Panc1 (cell line): ENCODE measurements at places on chromosomes 2 and 18.

DNA sequence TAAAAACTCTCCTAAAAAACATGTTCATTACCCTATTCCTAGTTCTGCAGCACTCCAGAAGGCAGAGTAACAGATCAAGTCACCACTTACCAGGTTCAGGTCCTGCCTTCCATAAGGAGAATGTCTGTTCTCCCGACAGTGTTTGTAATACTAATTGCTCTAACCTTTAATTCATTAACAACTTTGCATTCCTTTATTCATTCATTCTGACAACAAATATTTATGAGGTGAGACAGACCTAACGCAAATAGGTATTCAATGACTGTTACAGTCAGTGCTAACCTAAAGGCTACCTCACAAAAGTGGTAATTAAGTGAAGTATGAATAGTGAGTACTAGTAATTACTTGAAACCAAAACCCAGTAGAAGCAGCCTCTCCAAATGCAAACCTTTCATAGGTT is 224.0 kb downstream of the AFF3 start:
- no peak for DNase-seq

GRCh38 chr2:113795405-113795920 is 39.0 kb upstream of the SLC35F5 start:
- DNase-seq = no peak

- no peak for DNase-seq
These were observed at the start of gene ZBTB7C for GRCh38 chr18:48408727-48409590. ZBTB7C (minus strand) TSS chr18:48409383.

GRCh38 chr2:60353406-60353800 is 200.1 kb downstream of the BCL11A start:
- DNase-seq = no peak

- no peak for DNase-seq
These were observed 120.9 kb downstream of the CNTNAP5 start for GRCh38 chr2:124145982-124146381.

DNA sequence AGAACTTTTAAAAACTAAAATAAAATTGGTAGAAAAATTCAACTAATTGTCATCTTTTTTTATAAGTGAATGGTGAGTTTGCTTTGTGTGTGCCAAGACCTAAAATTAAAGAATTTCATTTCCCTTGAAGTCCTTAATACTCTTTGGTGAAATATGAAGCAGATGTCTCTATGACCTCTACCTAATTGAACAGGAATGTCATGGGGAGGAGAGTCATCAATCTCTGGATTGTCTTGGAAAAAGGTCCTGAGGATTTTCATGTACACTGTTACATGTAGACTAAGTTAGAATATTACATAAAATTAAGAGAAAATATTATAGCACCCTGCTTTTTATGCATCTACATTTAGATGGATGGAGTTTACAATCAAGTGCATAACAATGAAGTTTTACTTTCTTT is 177.9 kb upstream of the LRP1B start:
- DNase-seq = no peak

- DNase-seq = no peak
These were observed 200.4 kb downstream of the MEMO1 start for GRCh38 chr2:31810200-31810917.

GRCh38 chr18:13381944-13382365 is 163.4 kb downstream of the LDLRAD4 start:
- no peak for DNase-seq

DNA sequence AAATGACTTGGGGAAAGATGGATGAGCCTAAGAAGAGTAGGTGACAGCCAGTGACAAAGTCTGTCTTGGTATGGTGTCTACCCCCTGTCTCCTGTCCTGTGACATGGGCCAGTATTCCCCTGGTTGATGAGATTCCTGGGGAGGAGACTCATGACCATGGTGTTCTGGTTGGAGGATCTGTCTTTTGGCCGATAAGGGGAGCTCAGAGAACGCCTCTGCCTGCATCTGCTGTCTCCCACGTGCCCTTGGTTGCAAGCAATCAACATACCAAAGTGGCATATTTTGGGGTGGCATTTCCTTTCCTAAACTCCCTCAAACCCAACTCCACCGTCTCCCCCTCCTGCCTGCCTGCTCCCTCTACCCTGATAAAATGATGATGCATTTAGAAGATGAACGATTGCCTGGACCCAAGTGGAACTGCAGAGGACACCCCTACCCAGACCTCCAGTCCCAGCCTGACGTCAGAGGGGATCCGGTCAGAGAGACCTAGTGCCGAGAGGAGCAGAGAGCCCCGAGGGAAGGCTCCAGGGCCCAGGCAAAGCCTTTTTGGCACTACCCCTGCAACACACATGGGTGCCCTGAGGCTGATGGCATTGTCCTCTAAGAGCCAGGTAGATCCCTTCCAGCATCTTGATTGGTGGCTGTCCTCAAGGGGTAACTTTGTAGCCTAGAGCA is 124.2 kb upstream of the MSH6 start:
- DNase-seq = no peak

- DNase-seq = peak; percentile 65
These were observed 151.7 kb downstream of the ANKRD44 start for GRCh38 chr2:197158591-197159550.

GRCh38 chr2:88016960-88017779 is 823 bp upstream of the RNU2-63P start:
- peak; percentile 45 for DNase-seq

DNA sequence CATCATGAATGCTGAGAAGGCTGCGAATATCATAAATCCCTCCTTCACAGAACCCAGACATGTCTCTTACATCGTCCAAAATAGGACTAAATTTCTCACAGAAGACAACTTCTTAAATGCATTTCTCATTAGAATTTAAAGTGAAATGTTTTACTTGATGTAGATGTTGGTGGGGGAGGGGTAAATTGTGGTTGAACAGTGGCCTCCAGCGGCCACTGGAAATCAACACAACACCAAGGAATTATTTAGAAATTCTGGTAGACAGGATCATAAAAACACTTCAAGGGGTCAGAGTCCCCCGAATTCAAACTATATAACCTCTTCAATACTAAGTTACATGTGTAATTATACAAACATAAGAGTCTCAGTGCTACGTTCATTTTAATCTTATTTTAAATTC is 135.9 kb downstream of the ABCA12 start:
- peak; percentile 10 for DNase-seq

GRCh38 chr2:66580166-66581049 is 145.5 kb downstream of the MEIS1 start:
- no peak for DNase-seq

- peak; percentile 82 for DNase-seq
These were observed 126.6 kb downstream of the TMEM131 start for GRCh38 chr2:97868986-97869721.

DNA sequence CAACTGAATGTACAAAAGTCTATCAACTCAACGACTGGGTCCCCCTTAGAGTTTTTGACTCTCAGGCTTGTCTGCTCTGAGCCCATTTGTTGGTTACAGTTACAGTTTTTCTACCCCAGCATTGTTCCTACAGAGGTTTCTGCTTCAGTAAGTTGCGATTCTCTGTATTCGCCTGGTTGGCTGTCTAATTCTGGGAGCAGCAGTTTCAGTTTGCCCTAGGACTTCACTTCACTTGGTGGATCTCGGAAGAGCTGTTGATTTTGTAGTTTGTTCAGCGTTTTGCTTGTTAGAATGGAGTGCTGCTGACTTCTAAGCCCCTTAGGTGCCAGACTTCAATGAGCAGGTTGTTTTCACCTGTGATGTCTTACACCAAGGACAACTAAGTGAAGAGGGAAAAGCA is 296.5 kb upstream of the EPAS1 start:
- DNase-seq = no peak

- no peak for DNase-seq
These were observed 79.7 kb downstream of the PSMG2 start for GRCh38 chr18:12782521-12782920.

DNA sequence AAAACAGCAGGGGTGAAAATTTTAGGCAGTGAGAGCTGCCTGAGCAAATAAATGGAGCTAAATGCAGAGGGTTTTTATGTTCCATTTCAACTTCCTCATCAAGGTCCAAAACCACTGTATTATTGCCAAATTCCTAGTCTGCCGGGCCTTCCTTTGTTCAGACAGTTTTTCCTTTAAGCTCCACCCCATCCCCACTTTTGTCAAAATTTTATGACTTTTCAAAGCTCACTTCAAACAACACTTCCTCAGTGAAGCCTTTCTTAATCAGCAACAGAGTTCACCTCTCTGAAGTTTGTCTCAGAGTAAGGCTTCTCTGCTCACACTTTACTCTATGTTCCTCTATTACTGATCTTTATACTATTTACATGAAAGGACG is 81.3 kb downstream of the CERKL start:
- no peak for DNase-seq

DNA sequence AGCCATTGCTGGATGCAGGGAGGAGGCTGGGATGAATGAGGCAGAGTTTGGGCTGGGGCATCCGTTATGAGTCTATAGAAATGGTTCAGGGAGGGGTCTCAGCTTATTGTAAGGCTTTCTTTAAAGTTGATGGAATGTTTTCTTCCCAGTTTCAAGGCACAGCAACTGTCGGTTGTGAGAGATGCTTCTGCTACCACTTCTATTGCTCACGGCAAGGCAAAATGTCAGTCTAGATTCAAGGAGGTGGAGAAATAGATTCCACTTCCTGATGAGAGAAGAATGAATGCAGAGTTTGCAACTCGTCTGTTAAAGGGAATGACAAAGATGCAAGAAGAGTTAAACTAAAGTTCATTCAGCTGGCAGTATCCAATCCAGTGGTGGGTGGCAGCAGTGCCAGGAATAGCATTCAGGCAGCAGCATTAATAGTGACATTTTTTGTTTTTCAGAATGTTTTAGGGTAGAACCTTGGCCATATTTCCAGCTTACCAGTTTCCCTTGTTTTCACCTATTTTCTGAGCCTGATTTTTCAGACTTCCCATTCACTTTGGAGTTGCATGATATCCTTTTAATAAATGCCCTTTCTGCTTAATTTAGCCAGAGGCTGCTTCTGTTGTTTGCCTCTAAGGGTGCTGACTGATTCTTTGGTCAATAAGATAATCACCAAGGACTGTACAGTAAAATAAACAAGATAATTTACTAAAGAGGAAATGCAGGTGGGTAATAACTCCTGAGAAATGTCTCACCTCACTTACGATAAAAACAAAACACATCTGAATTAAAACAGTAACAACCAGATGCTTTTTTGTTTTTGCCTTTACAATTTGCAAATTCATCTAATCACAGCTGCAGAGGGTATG is 138.4 kb downstream of the RPIA start:
- no peak for DNase-seq

GRCh38 chr18:76315722-76316230 is 179.3 kb downstream of the ZNF516 start:
- no peak for DNase-seq

GRCh38 chr2:56244911-56245530 is 61.2 kb downstream of the CCDC85A start:
- DNase-seq = no peak

DNA sequence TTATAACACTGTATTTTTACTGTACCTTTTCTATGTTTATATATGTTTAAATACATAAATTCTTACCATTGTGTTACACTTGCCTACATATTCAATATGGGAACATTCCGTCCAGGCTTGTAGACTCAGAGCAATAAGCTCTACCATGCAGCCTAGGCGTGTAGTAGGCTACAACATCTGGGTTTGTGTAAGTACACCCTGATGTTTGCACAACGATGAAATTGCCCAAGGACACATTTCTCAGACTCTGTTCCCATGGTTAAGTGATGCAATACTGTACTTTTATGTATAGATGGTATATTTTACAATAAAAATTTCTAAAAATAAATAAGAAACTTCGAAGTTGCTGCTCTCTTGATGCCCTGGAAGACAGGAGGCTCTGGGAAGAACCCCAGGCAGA is 38.4 kb downstream of the YPEL5 start:
- DNase-seq = no peak

- peak; percentile 76 for DNase-seq
These were observed 31.6 kb upstream of the NCK2 start for GRCh38 chr2:105712981-105713596.

GRCh38 chr18:71784777-71785176 is 759.4 kb downstream of the CBLN2 start:
- no peak for DNase-seq

DNA sequence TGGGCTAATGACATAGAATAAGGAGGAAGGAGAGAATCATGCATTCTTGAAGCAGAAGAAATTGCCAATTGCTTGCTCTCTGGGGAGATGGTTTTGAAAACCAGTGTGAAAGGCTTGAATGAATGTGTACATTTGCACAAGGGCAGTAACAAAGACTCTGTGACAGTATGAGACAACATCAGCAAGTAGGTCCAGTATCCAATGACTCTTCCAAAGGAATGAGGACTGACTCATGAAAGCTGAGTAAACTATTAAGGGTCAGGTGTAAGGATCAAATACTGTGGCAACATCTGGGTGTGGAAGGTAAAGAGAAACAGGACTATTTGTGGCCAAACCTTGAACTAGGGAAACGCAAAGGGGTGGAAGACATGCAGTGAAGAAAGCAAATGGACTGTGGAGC is 886.0 kb upstream of the CHAC2 start:
- peak; percentile 67 for DNase-seq

DNA sequence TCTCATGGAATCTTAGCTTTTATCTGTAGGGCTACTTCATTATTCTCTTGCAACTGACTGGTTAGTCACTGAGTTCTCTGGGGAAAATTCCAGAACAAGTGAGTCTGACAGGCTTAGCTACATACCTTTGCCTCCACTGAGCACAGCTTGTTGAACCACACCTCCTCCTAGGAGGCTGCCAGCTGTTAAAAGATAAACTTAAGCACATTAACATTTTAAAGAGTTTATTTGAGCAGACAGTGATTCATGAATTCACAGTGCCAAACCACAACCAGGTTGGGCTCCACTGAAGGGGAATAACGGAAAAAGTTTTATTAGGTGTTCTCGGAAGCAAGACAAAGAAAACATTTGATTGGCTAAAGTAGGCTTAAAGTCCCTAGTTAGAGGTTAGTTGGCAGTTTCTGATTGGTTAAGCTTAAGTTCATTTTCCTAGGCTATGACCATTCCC is 12.5 kb upstream of the SLC38A11 start:
- DNase-seq = no peak

- DNase-seq = no peak
These were observed 10.8 kb upstream of the TAF4B start for GRCh38 chr18:26215247-26215970.

DNA sequence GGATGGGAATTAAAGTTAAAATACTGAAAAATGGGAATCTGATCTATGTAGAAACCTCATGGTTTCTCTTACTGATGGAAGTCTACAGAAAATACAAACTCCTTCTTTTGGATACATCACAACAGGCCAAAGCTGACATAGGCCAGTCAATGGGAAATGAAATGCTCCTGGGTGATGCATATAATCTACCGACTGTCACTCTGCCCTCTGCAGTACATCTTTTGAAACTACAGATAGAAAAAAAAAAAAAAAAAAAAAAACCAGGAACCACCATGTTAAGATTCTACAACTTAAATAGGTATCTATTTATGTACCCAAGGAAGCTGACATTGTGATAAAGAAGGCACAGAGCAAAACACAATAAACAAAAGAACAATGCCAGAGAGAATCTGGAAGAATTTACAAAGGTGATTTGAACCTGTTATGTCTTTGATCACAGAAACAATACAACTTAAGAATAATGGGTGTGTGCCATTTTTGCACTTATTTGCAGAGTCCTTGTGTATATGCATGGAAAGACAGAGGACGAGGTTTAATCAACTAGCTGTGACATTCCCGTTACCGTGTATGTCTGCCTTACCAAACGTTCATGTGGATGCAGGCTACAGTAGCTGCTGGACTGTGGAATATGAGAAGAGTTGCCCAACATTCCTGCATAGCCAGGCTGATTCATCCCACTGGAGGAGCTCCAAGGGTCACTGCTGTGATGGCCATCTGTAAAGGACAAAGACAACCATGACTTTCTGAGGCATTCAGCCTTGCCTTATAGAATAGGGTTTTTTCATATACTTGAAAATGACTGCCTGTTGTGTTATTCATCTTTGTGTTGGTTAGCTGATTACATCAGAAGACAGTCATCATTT is 312.7 kb downstream of the TCF4 start:
- DNase-seq = no peak
